ENCODE measurements at places on chromosomes 16 and 17.
A peak's percentile ranks its signal among the peaks of the same experiment; 100 is the strongest.

- DNase-seq: peak; percentile 28
Measured at GRCh38 chr17:76816590-76817135, 51.5 kb upstream of the MGAT5B start.

DNA sequence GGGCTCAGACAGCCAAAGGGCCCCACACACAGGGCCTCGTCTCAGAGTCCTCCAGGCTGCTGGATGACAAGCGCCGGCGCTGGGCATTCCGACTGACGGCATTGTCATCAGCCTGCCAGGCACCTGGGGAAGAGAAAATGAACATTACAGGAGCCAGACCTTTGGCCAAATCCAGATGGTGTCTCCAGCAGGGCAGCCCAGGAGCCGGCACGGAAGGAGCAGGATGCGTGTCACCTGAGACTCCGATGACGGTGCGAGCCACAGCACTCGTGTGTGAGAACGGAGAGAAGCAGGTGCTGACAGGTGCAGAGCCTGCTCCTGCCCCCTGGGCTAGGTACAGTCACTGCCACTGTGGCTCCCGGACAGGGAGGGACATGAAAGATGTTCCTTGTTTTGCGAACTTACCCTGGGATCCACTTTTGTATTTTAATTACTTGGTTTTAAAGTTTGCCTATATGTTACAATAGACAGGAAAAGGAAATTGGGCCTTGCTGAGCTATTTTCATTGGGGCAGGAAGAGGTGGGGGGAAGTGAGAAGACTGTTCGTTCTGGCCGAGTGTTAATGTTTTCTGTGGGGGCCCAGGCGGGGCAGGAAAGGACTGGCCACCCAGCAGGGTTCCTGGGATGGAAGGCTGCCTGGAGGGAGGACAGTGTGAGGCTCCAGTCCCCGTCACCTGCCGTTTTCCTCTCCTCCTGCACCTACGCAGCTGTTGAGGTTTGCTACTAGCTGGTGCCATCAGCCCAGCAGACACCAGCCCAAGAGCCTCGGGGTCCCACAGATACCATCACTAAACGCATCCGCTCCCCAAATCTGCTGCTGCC, 4.4 kb upstream of the FOXJ1 start:
- peak; percentile 45 for DNase-seq

GRCh38 chr17:67276075-67276474, 31.1 kb upstream of the HELZ start:
- DNase-seq: no peak

- DNase-seq: no peak
Measured at GRCh38 chr17:13597723-13598347, 3.9 kb downstream of the HS3ST3A1 start.

DNA sequence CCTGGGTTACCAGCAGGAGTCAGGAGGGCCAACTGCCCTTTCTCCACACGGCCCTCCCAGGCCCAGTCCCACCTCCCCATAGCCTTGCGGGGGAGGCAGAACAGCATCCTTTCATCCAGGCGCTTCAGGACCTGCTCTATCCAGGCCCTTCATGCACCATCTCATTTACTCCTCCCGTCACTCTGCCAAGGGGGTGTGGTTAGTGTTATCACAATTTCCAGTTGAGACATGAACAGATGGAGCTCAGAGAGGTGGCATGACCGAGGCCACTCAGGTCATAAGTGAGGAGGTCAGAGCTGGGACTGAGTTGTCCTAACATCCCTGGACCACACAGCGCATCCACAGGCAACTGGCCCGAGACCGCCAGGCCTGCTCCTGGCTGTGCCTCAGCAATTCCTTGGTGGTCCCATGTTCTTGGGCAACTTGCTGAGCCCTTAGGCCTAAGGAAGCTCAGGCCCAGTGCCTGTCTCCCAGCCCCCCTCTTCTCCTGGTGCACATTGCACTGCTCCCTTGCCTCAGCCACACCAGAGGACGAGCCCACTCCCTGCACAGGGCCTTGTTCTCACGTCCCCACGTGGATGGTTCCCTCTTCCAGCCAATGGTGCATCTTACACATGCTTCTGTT, 23.8 kb downstream of the C17orf100 start:
- DNase-seq: no peak

DNA sequence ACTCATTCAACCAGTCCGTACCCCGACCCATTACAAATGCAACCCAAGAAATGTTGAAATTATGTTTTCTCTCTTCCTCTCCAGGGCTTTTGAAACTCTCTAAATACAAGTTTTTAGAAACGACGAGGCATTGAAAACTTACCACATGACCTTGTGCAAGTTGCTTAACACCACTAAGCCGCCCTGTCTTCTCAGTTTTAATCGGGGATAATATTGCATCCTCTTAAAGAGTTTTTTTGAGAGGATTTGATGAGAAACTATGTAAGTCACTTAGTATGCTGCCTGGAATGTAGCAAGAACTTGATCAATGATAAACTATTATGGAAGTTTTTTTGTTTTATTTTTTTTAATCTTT, 149.0 kb upstream of the FAM20A start:
- DNase-seq: no peak

GRCh38 chr16:79169239-79169638, 431.3 kb downstream of the MAF start:
- DNase-seq: no peak

GRCh38 chr16:12011565-12011964, 35.0 kb downstream of the SNX29 start:
- DNase-seq: no peak

DNA sequence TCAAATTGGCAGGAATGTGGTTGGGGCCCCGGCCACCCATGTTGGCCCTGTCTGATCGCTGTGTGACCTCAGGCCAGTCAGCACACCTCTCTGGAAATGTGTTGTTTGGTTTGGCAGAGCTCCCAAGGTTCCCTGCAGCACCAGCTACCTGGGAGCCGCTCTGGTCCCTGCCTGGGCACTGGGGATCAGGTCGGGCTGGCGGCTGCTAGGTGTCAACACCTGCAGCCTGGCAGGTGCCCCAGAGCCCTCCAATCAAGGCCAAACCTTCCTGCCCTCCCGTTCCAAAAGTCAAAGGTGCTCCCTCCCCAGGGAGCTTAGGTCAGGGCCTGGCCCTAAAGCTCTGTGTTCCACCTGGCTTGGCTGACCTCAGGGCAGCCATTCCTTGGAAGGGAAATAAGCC, 55.9 kb downstream of the ZDHHC7 start:
- peak; percentile 70 for DNase-seq

DNA sequence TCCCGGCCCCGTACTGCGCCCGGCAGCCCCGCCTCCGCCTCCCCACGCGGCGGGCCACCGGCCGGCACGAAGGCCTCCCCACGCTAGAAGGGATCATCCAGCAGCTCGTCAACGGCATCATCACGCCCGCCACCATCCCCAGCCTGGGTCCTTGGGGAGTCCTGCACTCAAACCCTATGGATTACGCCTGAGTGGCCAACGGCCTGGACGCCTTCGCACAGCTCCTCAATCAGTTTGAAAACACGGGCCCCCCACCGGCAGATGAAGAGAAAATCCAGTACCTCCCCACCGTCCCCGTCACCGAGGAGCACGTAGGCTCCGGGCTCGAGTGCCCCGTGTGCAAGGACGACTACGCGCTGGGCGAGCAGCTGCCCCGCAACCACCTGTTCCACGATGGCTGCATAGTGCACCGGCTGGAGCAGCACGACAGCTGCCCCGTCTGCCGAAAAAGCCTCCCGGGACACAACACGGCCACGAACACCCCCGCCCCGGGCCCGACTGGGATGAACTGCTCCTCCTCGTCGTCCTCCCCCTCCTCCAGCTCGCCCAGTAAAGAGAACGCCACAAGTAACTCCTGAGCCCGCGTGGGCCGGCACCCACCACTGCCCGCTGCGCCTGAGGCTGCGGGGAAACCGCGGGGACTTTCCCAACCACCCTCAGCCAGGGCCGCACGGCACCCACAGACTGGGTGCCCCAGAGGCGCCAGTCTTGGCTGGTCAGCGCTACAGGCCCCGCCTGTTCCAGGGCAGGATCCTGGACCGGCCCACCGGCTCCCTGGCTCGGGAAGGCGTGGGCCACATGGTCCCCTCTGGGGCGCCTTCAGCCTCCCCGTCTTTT, 39.0 kb upstream of the AKAP1 start:
- DNase-seq: peak; percentile 70

DNA sequence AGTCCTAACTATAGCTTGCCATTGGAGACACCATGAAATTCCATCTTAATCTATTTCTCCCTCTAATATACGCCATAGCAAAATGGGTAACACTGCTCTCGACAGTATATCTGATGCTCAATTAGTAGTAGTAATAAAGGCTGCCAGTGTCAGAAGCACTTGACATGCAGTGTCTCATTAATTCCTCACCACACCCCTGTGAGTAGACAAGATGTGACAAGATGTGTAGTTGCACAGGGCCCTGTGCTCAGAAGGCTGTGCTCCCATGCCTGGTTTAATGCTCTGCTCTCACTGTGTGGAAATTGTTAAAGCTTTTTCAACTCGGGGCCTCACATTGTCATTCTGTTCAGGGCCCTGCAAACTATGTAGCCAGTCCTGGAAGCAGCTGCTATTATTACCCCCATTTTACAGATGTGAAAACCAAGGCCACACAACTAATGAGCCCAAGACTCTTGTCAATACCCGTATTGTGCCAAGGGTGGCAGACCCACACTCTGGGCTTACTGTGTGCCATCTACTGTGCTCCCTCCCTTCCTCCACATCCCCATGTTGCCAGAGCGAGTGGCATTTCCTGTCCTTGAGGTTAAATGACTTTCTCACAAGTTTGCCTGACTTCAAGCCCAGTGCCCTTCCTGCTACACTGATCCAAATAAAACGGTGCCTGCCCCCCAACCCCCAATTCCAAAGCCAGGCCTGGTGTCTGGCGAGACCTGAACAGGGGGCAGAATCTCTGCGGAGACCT, 287.3 kb upstream of the CCL2 start:
- DNase-seq: no peak

GRCh38 chr17:62876673-62877405, 68.7 kb upstream of the MARCHF10 start:
- DNase-seq: no peak

- DNase-seq: no peak
Measured at GRCh38 chr16:83928341-83929055, 24.5 kb upstream of the OSGIN1 start.

DNA sequence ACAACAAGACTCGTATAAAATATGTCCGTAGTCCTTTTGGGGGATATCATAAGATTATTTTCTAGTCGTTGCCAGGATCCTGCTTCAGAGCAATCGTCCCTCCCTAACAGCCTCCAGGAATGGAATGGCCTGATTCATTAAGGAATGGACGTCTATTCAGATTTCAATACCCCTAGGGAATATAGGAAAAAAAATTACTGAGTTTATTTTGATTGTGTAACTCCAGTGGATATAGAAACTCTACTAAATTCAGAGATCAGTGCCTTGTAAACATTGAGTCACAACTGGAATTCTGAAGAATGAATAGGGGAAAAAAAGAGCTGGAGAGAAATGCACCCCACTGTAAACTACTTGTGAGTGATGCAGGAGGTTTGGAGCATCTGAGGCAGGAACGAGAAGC, 1171.5 kb upstream of the GOT2 start:
- DNase-seq: no peak

Measured in stomach (tissue), 19 donors.